Mesothelial cell of epicardium (in vitro differentiated cells): ENCODE measurements at places on chromosomes 16 and 17. TPM values are rescaled to one million over a fixed set of nuclear protein-coding genes. Genes with fewer than 3 reads are reported as not detected.
A peak's percentile ranks its signal among the peaks of the same experiment; 100 is the strongest.

DNA sequence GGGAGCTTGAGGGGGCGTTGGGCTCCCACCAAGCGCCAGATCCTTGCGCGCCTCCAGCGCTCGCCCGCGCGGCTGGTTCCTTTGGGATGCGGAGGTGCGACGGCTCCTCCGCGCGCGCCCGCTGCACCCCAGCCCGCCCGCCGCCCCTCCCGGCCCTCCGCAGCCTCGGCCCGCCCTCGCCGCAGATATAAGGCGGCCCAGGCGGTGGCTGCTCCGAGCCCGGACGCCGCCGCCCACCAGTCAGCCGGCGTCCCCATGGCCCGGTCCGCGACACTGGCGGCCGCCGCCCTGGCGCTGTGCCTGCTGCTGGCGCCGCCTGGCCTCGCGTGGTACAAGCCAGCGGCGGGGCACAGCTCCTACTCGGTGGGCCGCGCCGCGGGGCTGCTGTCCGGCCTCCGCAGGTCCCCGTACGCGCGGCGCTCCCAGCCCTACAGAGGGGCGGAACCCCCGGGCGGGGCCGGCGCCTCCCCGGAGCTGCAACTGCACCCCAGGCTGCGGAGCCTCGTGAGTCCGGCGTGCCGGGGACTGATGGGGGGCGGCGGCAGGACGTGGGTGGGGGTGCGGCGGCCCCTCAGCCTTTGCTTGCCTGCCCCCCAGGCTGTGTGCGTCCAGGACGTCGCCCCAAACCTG is at the start of gene NPB:
Gene NPB (plus strand): TSS at position 216 of the 630 bp plus-strand sequence. CDS start 40 bp downstream, at position 256.
- no peaks in the 10 kb centered on the region for H3K4me1 ChIP-seq
- peak within 1 kb of the TSS; percentile 36 for H3K4me3 ChIP-seq
- no peak within 1 kb of the TSS for H3K27ac ChIP-seq
- peaks cover 17% of the 10 kb centered on the region for H3K27me3 ChIP-seq
- peaks cover 10% of the 10 kb centered on the region for H3K36me3 ChIP-seq
- no peak for DNase-seq

- H3K27ac ChIP-seq, result no peak overlapping the region
- no peak overlapping the region for H3K4me3 ChIP-seq
- no peaks in the 10 kb centered on the region for H3K27me3 ChIP-seq
These were observed 380.8 kb downstream of the SLC39A11 start for GRCh38 chr17:72711521-72712310.

- H3K4me1 ChIP-seq, result peaks cover 68% of the 10 kb centered on the region
- peaks cover 17% of the 10 kb centered on the region for H3K27me3 ChIP-seq
- no peaks in the 10 kb centered on the region for H3K36me3 ChIP-seq
- peak; percentile 38 for DNase-seq
These were observed 99.0 kb upstream of the CDH5 start for GRCh38 chr16:66267292-66268014.

Gene CACNA1G
- 26.1 to 29.0 TPM (median 26.9 TPM) in 3 replicates for total RNA-seq

Gene KRT28
- total RNA-seq, result not detected in 3 replicates

Gene CLEC18A
- total RNA-seq, result 2.2 to 2.4 TPM (median 2.4 TPM) in 3 replicates

DNA sequence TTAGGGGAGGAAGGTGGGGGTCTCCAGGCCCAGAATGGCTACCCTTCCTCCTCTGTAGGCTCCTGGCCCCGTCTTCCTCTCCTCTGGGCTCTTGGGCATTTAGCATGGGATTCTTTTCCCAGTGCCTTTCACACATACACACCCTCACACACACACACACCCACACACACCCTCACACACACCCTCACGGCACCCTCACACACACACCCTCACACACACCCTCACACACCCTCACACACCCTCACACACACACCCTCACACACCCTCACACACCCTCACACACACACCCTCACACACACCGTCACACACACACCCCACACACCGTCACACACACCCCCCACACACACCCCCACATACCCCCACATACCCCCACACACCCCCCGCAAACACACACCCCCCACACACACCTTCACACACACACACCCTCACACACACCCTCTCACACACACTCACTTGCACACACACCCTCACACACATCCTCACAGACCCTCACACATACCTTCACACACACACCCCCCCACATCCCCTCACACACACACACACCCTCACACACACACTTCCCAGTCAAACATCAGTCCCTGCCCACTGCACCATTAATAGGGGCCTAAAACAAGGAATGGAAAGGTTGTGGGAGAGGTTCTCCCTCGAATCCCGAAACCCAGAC is 845 bp downstream of the SGCA start:
- H3K4me1 ChIP-seq, result peaks cover 6% of the 10 kb centered on the region
- DNase-seq, result no peak
- no peak overlapping the region for H3K27ac ChIP-seq
- peaks cover 2% of the 10 kb centered on the region for H3K27me3 ChIP-seq
- H3K36me3 ChIP-seq, result no peaks in the 10 kb centered on the region

Gene ZNF469
- 26.8 to 28.7 TPM (median 27.9 TPM) in 3 replicates for total RNA-seq

Gene FBXO39
- not detected in 3 replicates for total RNA-seq

Gene B4GALNT2
- 0.02 to 0.07 TPM (median 0.04 TPM) in 3 replicates for total RNA-seq

GRCh38 chr16:11677451-11677951 is 9.2 kb downstream of the SNN start:
- H3K27ac ChIP-seq, result peak overlapping the region; percentile 68
- DNase-seq, result no peak
- no peak overlapping the region for H3K4me3 ChIP-seq
- H3K27me3 ChIP-seq, result no peaks in the 10 kb centered on the region
- H3K4me1 ChIP-seq, result peaks cover 12% of the 10 kb centered on the region
- H3K36me3 ChIP-seq, result peaks cover 14% of the 10 kb centered on the region
